NCI-H1694 (cell line): ENCODE measurements at places on chromosomes 7 and 10.

DNA sequence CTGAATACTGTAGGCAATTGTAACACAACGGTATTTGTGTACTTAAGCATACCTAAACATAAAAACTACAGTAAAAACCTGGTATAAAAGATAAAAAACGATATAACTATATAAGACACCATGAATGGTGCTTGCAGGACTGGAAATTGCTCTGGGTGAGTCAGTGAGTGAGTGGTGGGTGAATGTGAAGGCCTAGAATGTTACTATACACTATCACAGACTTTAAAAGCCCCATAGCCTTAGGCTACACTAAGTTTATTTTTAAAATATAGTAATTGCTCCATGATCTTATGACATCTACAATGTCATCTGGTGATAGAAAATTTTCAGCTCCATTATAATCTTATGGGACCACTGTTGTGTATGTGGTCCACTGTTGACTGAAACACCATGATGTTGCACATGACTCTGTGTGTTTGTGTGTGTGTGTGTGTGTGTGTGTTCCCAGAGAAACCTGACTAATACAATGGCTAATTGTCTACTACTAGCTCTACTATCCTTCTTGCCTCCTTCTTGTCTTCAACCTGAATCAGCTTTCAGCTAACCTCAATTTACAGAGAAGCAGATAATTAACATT lies 27.6 kb upstream of the PRPF18 start:
- DNase-seq: no peak

DNA sequence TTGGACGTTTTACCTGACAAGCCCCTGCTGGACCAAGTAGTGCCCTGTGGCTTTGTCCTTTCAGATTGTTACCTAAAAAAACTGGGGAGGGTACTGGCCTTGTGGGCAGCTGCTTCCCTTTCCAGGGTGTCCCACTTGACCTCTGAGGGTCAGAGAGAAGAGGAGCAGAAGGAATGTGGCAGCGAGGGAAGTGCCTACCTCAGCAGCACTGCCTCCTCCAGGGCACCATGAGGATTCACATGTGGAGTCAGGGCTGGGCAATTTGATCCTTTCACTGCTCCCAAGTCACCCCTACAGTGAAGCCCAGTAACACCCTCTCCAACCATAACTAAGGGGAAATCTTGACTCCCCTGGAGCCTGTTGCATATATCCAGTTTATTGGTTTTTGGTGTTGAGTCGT lies 64.6 kb downstream of the ITGB1 start:
- DNase-seq: no peak

GRCh38 chr10:89156161-89156835 lies 50.8 kb downstream of the CH25H start:
- no peak for DNase-seq

- no peak for DNase-seq
These were observed 722 bp downstream of the AGR2 start for GRCh38 chr7:16803881-16804673.

DNA sequence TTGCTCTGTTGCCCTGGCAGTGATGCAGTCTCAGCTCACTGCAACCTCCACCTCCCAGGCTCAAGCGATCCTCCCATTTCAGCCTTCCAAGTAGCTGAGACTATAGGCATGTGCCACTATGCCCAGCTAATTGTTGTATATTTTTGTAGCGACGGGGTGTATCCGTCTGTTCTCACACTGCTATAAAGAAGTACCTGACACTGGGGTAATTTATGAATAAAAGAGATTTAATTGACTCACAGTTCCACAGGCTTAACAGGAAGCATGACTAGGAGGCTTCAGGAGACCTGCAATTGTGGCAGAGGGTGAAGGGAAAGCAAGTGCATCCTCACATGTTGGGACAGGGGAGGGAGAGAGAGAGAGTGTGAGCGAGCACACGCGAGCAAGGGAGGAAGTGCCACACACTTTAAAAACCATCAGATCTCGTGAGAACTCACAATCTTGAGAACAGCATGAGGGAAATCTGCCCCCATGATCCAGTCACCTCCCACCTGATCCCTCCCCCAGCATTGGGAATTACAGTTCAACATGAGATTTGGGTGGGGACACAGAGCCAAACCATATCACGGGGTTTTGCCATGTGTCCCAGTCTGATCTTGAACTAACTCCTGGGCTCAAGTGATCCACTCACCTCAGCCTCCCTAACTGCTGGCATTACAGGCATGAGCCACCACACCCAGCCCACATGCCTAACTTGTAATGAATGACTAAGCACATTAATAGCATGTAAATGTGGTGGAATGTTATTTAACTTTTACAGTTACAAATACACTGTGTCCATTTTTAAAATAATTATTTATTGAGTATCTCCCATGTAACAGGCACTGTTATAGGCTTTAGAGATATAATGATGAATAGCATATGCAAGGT lies 65.5 kb downstream of the RALA start:
- no peak for DNase-seq

- DNase-seq: no peak
These were observed 118.1 kb upstream of the LYZL2 start for GRCh38 chr10:30747633-30748032.

GRCh38 chr7:2817456-2817855 lies 26.7 kb downstream of the GNA12 start:
- no peak for DNase-seq

- no peak for DNase-seq
These were observed 11.6 kb upstream of the FOXP2 start for GRCh38 chr7:114402876-114403635.

DNA sequence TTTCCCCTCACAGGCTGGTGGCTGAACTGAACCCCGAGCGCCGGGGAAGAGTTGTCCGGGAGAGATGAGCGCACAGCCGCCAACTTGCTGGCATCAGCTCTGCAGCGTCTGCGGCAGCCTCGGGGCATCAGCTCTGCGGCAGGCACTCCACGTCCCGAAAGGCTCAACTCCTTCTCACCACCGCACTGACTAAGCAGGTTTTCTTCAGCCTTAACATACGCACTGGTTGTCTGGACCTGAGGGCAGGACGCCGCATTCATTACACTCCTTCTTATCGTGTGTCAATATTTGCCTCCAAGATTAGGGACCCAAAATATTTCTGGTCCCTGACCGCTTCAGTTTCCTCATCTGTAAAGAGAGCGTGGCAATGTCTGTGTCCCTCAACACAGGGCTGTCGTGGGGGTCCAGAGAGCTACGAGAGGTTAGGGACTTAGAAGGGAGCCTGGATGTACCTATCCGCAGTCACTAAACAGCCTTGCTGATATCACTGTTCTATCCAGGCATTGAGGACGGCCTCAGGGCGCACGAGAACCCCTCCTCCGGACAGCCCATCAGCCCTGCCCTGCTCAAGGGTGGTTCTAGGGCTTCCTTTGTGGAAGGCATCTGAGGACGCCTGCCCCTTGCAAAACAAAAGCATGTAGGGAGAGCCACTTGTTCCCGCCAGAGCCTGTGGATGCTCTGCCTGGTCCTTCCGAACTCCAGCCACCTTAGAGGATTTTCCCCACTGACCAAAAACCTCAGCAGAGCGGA lies 42.8 kb upstream of the FIGNL1 start:
- no peak for DNase-seq

DNA sequence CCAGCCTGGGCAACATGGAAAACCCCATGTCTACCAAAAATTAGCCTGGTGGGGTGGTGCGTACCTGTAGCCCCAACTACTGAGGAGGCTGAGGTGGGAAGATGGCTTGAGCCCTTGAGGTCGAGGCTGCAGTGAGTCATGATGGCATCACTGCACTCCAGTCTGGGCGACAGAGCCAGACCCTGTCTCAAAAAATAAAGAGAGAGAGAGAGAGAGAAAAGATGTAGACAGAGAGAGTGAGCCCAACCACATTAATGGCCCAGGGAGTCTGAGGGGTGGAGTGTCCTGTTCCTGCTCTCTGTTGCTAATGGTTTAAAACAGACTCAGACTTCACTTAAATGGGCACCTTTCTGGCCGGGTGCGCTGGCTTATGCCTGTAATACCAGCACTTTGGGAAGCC lies 455.7 kb upstream of the GALNT17 start:
- DNase-seq: no peak

DNA sequence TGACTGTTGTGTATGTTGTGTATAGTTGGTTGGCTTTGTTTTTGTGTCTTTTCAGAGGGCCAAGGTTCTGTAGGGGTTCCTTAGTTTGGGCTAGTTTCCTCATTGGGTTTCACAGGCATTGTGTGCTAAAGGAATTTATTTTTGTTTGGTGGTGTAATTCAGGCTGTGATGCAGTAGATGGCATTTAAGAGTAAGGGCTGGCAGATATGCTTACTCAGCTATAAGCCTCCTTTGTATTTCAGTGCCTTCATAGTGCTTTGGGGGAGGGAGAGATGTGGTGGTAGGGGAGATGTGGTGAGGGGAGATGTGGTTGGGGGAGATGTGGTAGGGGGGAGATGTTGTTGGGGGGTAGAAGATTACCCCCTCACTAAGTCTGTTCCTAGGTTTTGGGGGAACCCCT lies 91.7 kb downstream of the SLC25A40 start:
- no peak for DNase-seq

DNA sequence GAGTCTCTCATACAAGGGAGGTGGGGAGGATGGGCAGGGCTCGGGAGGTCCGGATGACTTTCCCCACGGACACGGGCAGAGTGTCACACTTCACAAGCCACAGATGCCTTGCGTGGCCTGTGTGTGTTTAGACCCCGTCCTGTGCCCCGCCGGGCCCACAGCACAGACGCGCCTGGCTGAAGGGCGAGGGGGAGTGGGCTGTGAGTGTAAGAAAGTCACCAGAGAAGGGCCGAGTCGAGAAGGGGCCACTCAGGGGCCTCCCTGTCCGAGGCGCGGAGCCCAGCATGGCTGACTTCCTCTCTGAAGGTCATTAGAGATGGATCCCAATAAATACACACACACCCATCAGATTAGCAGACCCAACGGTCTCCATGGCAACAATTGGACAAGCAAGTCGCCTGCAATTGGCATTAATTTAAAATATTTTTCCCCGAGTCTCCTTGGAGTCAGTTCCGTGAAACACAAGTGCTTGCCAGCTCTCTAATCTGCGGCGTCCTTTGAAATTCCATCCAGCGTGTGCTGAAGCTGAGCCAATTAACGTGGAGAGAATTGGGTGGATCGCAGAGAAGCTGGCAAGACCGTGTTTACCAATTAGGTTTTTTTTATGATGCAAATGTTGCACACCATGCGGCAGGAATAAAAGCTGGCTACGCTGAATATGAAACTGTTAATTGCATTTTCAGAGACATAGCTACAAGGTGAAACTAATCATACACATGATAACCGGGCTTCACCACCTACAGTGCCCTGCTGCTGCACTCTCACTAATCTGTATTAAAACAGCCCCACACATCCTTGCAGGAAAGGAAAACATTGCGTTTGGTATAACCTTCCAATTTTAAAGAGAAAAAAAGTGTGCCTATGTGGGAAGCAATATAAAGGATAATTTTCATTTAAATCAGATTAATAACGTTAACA lies 571.2 kb downstream of the PTPRN2 start:
- DNase-seq: peak; percentile 60

DNA sequence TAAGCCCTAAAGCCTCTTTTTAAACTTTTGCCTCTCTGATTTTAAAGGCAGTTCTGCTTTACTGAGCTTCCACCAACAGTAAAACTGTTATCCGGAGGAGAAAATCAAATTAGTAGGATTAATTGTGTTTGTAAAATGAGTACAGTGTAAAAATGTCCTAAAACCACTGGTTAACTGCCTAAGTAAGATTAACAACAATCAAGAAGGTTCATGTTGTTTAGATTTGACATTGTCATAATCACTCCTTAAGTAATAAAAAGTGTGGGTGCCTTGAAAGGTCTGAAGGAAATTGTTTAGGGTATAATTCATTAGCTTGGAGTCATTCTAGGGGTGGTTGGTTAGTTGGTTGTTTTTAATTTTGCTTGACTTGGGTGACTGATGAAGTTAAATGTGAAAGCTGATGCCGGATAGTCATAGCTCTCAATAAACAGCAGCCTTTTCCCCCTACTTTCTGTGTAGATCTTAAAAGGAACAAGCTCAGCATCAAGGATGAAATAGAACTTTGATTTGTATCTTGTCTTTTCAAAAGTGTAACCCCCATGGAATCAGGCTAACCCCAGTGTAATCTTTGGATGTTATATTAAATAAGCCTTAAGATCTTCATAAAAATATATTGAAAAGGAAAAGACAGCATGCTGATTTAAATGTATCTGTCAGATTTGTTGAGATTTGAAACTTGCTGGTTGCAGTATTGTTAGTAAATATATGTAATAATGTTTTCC lies 148.3 kb downstream of the ARID5B start:
- no peak for DNase-seq

- DNase-seq: peak; percentile 36
These were observed 194.9 kb downstream of the SUGCT start for GRCh38 chr7:40329601-40330153.

DNA sequence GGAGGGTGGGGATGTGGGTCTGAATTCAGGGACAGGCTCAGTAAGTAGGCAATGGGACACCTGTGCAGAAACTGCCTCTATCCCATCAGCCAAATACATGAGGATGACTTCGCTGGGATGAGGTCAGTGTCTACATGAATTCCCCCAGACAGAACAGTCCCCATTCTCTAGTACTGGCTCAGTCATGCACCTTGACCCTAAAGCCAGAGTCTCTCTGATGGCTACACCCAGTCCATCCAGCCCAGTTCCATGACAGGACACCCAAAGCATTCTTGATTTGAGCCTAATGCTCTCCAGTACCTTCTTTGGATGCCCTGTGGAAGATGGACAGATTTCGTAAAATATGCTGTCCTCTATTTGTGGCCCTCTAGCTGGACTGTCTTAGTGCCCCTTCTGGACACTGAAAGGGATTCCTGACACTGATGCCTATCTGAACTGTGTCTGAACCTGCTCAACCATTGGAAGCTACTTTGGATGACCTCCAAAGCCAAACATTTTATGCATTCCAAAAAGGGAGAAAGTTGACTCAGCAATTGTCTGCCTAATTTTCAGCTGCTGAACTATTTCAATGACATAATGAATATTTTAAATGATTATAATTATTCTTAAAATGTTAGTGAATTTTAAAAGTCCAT lies 14.6 kb downstream of the SFRP4 start:
- DNase-seq: no peak
